NCI-H1417 (cell line): ENCODE measurements at places on chromosomes 2 and 18.

DNA sequence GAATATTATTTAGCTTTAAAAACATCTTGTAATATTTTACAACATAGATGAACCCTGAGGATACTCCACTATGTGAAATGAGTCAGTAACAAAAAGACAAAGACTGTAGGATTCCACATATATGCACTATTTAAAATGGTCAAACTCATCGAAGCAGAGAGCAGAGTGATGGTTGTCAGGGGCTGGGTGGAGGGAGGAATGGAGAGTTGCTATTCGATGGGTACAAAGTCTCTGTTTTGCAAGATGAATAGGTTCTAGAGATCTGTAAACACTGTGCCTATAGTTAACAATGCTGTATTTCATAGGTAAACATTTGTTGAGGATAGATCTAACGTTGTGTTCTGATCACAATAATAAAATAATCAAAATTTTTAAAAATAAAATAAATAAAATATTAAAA is 1675.9 kb upstream of the CELF4 start:
- DNase-seq = no peak

DNA sequence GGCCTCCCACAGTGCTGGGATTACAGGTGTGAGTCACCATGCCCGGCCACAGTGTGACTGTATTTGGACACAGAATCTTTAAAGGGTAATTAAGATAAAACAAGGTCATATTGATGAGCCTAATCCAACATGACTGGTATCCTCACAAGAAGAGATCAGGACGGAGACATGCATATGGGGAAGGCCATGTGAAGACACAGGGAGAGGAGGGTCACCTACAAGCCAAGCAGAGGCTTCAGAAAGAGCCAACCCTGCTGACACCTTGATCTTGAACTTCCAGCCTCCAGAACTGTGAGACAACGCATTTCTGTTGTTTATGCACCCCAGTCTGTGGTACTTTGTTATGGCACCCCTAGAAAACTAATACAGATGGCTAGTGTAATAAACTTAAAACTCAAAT is 72.4 kb downstream of the REV1 start:
- no peak for DNase-seq

GRCh38 chr18:54672846-54673475 is 81.9 kb downstream of the DYNAP start:
- DNase-seq = no peak

GRCh38 chr18:55287149-55287806 is 300.7 kb downstream of the TCF4 start:
- peak; percentile 2 for DNase-seq

DNA sequence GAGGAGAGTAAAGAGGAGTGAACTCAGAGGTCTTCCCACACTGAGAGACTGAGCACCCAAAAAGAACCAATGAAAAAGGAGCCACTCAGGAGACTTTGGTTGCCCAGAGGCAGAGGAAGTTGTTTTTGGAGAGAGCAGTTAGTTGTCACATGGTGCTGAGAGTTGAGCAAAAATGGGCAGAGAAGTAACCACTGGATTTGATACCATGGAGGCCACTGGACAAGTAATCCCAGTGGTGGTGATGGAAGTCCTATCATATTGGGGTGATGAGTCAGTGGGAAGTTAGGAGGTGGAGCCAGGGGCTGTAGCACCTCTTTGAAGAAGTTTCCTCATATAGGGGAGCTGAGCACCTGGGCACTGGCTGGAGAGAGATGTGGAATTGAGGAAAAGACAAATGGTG is 235.8 kb downstream of the TPGS2 start:
- DNase-seq = no peak

DNA sequence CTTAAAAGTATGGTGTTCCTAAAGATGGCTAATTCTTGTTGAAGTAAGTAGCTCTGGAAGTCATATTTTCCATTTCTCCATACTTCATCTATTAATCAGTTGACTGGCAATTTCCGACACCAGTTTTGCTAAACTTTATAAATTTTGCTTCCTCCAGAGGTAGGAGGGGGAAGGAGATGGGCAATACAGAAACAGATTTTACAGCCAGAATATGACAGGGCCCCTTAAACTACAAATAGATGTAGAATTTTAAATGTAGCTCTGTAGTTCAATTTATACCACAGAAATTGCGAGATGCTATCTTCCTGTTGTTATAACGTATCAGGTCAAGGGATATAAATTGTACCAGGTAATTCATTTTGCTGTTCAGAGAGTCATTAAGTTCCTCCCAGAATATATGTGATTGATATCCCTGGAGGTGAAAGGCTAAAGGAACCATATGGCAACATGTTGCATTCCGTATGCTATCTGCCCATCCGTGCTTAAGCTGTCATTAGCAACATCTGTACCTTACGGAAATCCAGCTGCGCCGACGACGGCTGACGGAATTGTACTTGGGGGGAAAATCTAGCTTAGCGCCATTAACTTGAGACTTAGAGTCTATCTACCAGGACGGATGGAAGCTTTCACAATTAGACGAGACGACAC is 8.4 kb upstream of the NR4A2 start:
- DNase-seq = peak; percentile 26

GRCh38 chr2:219414857-219415256 is 3.3 kb upstream of the DES start:
- DNase-seq = no peak

DNA sequence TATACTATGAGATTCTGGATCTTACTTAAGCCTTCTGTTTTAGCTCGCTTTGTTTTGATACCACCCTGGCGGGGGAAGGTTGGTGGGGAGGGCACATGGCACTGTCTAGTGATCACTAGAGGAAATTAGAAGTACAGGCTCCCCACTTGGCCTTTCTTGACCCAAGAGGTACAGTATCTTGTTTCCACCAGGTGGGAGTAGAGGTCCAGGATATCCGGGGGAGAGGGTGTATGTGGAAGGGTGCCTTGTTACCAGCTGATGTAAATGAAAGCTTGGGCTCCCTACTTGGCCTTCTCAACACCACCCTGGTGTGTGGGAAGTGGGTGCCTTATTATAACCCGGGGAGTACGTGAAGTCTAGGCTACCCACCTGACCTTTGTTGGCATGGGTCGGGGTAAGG is 7.5 kb downstream of the GALNT1 start:
- no peak for DNase-seq

GRCh38 chr2:207399301-207399700 is 130.5 kb upstream of the CREB1 start:
- no peak for DNase-seq

GRCh38 chr2:154591294-154591820 is 107.1 kb upstream of the KCNJ3 start:
- DNase-seq = no peak

GRCh38 chr18:9204659-9205058 is 68.1 kb downstream of the ANKRD12 start:
- no peak for DNase-seq

GRCh38 chr2:105880637-105881036 is 135.9 kb downstream of the NCK2 start:
- no peak for DNase-seq

- DNase-seq = no peak
Observed at GRCh38 chr2:138829326-138829919, 49.2 kb upstream of the NXPH2 start.

- peak; percentile 65 for DNase-seq
Observed at GRCh38 chr2:101307950-101308431, 510 bp downstream of the RNF149 start.

DNA sequence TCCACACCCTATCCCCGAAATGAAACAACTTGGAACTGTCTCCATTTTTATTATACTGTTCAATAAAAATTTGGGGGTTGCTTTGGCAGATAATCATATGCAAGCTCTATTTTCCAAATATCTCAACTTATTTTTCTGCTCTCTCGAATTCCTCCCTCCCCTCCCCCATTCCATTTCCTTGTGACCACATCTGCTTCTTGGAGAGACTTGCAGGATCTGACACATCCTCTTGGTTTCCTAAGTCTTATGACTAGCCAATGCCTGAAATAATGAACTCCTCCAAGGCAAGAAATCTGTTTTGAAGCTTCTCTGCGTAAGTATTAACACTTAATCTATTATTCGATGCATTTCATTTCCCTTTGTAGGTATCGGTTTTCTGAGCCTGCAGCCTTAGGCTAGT is 16.1 kb downstream of the TGIF1 start:
- DNase-seq = no peak

DNA sequence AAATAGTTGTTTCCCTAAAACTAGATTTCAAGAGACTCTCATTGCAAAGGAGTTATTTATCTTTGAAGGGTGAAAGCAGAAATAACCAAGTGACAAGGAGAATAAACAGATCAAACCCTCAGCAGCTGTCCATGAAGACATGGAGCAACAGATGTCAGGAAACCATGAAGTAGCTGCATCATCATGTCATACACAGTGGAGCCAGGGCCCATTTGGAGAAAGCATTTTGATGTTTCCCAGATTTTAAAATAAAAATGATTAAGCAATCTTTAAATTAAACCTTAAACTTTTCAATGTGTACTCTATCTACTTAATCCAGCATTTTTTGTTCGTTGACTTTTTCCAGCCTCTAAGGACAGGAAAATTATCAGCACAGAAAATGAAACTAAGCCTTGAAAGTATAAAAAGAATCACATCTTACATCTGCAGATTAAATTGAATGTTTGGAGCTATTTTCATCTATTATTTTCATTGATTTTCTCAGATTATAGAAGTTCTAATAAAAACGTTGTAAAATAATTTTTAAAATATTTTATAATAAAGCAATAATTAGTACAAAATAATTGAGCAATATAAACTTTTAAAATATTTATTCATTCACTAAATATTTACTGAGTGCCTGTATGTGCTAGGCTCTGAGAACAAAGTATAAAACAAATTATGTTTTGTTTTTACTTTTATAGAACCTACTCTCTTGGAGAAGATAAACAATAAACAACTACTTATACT is 860.1 kb downstream of the BCL11A start:
- no peak for DNase-seq

- DNase-seq = peak; percentile 19
Observed at GRCh38 chr18:66724664-66725356, 120.9 kb upstream of the CDH19 start.

DNA sequence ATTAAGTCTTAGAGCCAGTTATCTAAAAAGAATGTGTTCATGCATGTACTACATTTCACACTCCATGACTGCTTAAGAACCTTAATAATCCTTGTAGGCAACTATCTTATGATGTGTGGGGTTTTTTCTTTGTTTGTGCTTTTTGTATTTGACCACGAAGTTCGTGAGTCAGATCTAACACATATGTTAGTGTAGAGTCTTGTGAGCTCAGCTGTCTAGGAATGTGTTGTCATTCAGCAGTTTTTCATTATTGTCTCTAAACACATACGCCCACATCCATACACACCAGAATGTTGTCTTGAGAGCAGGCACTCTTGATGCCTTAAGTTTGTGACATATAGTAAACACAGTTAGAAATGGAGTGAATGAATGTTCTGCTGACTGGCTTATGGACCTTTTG is 38.4 kb downstream of the CAB39 start:
- DNase-seq = no peak

GRCh38 chr2:66602341-66602740 is 167.4 kb downstream of the MEIS1 start:
- no peak for DNase-seq

- no peak for DNase-seq
Observed at GRCh38 chr2:176202491-176202890, 14.0 kb downstream of the HOXD1 start.

- DNase-seq = no peak
Observed at GRCh38 chr18:32328379-32328778, 138.5 kb downstream of the MEP1B start.

- DNase-seq = no peak
Observed at GRCh38 chr2:25497229-25497917, 155.6 kb upstream of the DNMT3A start.

- DNase-seq = no peak
Observed at GRCh38 chr2:168466834-168467565, 10.9 kb downstream of the CERS6 start.

GRCh38 chr2:134675314-134675713 is 43.5 kb downstream of the TMEM163 start:
- DNase-seq = no peak

GRCh38 chr2:12979066-12979465 is 262.3 kb downstream of the TRIB2 start:
- DNase-seq = no peak

DNA sequence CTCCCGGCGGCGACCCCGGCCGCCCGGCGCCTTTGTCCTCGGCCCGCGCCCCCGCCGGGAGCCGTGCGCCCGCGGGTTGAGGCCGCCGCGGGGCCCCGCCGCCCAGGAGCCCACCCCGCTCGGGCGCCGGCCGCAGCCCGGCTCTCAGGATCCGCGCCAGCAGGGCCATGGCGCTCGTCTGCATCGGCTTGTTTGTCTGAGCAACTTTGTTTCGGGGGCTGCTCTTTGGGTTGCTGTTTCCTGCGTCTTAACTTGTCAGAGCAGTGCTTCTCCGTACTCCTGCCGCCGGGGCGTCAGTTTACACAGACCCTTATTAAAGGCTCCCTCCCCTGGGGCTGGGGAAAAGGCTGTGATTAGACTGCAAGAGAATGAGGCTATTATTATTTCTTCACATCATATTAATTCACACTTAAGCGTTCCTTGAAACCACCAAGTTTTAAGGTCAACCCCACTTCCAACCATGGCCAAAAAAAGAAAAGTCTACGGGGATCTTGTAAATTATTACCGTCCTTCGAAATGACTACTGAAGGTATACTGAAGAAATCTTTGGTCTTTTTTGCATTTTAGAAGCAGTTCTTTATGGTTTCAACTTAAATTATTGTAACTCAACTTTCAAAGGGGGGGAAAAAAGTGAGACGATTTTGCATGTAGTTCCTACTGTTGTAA is at the start of gene CYP27C1:
Gene CYP27C1, minus strand, starts transcription at position 198 of the 666 bp plus-strand sequence. Its CDS starts 29 bp downstream, at position 169.
- no peak for DNase-seq

GRCh38 chr2:217986256-217986961 is 16.4 kb downstream of the TNS1 start:
- no peak for DNase-seq

DNA sequence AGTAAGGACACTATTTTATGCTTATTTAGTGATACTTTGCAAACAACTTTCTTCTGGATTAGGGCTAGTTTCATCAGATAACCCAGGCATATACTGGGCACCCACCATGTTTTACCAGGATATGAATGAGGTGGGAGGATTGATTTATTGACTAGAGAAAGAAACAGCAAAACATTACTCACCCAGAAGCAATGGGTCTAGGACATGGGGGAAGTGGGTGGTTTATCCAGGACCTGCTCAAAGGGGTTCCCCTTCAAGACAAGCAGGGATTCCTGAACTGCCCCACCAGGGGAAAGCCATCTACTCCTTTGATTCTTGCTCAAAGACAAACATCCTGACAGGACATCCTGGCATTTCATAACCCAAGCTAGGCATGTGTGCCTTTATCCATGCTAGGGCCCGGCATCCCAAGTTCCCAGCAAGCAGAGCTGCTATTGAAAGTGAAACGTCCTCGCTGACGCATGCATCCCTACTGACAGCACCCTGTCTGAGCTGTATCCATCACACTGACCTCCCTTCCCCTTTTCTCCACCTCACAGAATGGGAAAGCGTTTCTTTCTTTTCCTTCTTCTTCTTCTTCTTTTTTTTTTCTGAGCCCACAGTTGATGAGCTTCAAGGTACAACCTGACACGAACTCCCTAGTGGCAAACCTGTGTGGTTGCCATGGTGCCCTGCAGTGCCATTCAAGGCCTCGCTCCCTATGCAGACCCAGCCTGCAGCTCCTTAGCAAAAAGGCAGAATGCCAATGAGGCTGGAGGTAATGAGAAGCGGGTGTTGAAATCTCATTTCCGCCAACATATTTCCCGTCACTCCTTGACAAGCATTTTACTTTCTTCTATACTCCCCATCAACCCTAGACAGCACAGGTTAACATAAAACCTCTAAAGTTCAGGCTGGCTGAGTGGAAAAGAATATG is 70.5 kb downstream of the CLHC1 start:
- no peak for DNase-seq

GRCh38 chr2:219713110-219713509 is 85.7 kb downstream of the SLC4A3 start:
- DNase-seq = no peak
